Transverse colon (tissue), 4 donors: ENCODE measurements at places on chromosomes 6 and 20. TPM values are rescaled to one million over a fixed set of nuclear protein-coding genes. Genes with fewer than 3 reads are reported as not detected.

- H3K4me1 ChIP-seq = no peaks in the 10 kb centered on the region
- no peak overlapping the region for H3K27ac ChIP-seq
- no peaks in the 10 kb centered on the region for H3K36me3 ChIP-seq
- no peak overlapping the region for H3K4me3 ChIP-seq
- DNase-seq = no peak
Observed at GRCh38 chr6:87099472-87099871, 4.6 kb upstream of the CGA start.

DNA sequence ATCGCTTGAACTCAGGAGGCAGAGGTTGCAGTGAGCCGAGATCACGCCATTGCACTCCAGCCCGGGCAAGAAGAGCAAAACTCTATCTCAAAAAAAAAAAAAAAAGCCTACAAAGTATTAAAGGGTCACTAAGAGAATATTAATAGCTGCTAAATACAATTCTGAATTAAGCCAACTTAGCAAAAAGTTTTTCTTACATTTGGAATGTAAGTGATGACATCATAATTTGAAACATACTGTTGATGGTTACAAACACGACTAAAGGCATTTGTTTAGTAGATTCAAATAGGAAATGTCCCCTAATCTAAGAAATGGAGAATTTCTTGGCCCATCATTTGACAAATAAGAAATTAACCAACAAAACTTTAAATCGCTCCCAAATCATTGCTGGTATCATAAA, 282.8 kb downstream of the RNGTT start:
- no peak overlapping the region for H3K27ac ChIP-seq
- H3K4me3 ChIP-seq = no peak overlapping the region
- DNase-seq = no peak
- no peaks in the 10 kb centered on the region for H3K4me1 ChIP-seq
- no peaks in the 10 kb centered on the region for H3K36me3 ChIP-seq

- H3K27me3 ChIP-seq = no peaks in the 10 kb centered on the region
- no peaks in the 10 kb centered on the region for H3K4me1 ChIP-seq
- no peak for DNase-seq
- H3K4me3 ChIP-seq = no peak overlapping the region
- no peaks in the 10 kb centered on the region for H3K36me3 ChIP-seq
Observed at GRCh38 chr6:166417285-166417691, 34.5 kb upstream of the MPC1 start.

PARD6B gene
- total RNA-seq = 16.4 TPM

ROMO1 gene
- total RNA-seq = 114 TPM

RBBP8NL gene
- total RNA-seq = 4.9 TPM

- DNase-seq = no peak
- H3K27me3 ChIP-seq = no peaks in the 10 kb centered on the region
- no peaks in the 10 kb centered on the region for H3K4me1 ChIP-seq
- H3K36me3 ChIP-seq = no peaks in the 10 kb centered on the region
Observed at GRCh38 chr6:128149796-128150195, 248.9 kb upstream of the THEMIS start.

DNA sequence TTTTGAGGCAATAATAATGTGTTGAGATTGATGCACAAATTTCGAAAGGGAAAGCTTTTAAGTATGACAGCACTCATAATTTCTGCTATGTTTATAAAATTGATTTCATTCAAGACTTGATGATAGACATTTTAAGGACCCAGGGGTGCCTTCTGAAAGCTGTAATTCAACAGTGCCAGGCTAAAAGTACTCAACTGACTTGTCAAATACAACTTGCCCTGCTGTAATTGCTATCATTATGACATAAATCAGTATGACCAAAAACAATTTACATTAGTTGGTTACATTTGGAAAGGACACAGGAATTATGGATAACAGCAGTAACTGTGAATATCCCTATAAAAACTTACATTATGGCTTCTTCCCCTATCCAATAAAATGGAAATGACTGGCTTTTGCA, 178.9 kb downstream of the MMUT start:
- no peak overlapping the region for H3K4me3 ChIP-seq
- no peak for DNase-seq
- H3K36me3 ChIP-seq = no peaks in the 10 kb centered on the region
- no peaks in the 10 kb centered on the region for H3K4me1 ChIP-seq

ZC2HC1B gene
- total RNA-seq = not detected

TMC2 gene
- total RNA-seq = not detected
